ENCODE measurements at places on chromosomes 7 and 10.

- DNase-seq: no peak
Measured at GRCh38 chr10:61896854-61897661, 4.4 kb upstream of the ARID5B start.

DNA sequence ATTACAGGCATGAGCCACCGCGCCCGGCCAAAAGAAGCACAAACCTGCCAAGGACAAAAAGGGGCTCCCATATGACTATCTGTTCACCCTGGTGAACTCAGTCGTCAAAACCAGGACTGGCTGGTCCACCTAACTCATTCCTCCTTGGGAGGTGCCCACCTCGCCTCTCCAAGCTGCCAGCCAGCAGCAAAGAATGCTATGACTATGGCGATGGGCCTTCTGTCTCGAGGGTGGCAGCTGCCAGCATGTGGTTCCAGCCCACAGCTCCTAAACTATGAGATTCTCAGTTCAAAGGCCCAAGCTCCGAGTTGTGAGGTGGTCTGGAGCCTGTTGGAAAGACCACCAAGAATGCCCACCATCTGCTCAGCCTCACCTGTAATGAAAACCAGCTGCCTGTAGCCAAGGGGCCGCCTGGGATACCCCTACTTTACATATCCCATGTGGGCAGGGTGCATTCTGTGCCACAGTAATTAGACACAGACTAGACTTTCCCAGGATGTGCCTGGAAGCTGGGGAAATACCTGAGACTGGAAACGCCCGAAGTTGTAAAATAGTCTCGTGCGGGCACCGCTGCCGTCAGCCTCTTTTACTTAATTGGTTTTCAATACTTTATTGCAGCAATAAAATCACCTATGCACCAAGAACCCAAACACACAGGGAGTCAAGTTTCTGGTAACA lies 71.1 kb downstream of the ZRANB1 start:
- no peak for DNase-seq

GRCh38 chr10:80139265-80139664 lies 6.7 kb downstream of the PLAC9 start:
- DNase-seq: no peak

DNA sequence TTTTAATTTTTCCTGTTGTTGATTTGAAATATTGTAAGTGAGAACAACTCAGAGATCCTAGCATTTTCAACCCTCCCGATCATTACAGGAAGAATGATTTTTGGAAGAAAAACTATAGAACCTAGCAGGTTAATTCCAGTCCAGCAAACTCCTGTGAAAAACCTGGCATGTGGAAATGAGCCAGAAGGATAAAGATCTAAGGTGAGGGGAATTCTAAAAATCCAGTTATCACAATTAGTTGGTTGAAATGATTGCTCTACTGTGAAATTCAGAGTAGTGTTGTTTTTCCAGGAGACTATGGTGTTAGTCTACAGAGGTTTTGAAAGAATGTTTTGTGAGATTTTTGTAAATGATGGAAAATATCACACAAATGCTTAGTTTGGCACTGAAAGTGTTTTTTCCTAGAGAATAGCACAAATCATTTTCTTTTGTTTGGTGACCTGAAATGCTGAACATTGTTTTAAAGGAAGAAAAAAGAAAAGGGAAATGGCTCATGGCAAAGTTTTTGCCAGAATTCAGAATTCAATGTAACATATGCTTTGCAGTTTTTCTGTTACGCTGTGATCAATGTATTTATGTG lies 152.4 kb upstream of the SLC26A5 start:
- no peak for DNase-seq

DNA sequence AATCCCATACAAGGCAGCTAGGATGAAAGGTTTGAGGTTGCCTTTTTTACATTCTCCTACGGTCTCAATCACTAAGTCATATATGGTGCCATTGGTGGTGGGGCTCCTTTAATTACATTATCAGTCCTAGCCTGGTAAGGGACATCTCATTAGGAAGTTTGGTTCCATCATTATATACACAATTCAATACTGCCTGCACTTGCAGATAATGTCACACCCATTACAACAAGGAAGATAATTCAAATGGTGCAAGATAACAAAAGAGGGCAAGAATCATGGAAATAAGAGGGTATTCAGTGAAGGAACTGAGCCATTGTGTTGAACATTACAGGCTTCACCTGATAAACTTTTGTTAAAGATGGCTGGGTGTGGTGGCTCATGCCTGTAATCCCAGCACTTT lies 1.7 kb upstream of the TMEM248 start:
- no peak for DNase-seq

DNA sequence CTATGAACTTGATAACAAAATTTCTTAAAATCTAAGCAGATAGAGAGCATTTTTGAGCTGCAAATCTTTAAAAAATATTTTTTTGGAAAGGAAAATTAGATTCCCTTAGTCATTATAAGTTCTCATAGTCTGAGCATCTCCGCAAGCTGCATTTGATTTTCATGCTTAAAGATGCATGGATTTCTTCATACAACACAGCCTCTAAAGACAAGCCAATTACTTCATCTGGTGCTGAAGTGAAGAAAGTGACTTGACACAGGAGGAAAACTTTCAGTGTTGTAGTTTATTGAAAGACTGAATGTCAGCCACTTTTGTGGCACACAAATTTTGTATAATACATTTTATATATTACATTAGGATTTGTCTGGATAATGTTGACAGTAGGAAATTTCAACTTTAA lies 22.5 kb downstream of the SEMA3D start:
- no peak for DNase-seq

GRCh38 chr7:92830532-92831110 lies 5.8 kb downstream of the CDK6 start:
- no peak for DNase-seq

GRCh38 chr10:96988426-96988825 lies 156.3 kb downstream of the LCOR start:
- DNase-seq: no peak

GRCh38 chr7:133820584-133820983 lies 306.6 kb upstream of the LRGUK start:
- no peak for DNase-seq

DNA sequence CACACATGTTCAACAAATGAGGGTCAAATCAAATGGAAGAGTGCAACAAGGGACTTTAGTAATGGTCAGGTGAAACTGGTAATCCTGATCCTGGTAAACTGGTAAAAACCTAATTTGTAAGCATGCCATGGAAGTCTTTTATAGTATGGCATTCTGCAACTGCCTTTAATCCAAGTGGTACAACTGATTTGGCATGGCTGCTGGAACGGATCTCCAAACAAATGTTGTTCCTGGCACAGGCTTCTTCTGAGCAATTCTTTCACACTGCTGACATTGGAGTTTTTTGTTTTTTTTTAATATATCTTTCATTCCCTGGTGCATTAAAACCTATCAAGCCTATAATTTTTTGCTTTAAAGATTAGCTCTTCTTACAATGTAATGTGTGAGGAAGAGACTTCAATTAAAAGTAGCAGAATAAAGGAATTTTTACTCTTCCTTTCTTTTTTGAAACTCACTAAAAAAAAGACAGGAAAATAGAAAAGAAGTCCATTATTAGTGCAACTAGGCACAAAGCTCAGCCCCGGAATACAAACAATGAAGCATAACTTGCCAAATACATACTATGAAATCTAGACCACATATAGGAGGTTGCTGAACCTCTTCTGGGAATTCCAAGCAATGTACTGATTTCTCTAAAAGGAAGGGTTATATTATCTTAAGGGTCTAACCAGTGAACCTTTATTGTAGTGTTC lies 79.3 kb upstream of the OIT3 start:
- DNase-seq: no peak

- DNase-seq: no peak
Measured at GRCh38 chr7:18499407-18500177, 4.0 kb downstream of the HDAC9 start.

- no peak for DNase-seq
Measured at GRCh38 chr7:2520131-2520760, 672 bp downstream of the LFNG start.

DNA sequence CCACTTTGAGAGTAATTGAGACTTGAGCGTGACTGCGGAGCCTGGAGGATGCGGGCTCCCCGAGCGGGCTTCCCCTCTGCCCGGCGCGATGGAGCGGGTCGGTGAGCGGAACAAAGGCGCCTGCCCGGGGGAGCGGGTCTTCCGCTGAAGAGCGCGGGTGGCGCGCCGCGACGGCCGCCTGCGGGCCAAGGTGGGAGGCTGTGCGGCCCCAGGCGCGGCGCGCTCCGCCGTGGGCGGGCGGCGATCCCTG lies at the start of gene GALNT17:
TSS of gene GALNT17 (plus strand) at position 18 of the 250 bp plus-strand sequence.
- no peak for DNase-seq

GRCh38 chr10:31147210-31147608 lies 115.5 kb upstream of the ZNF438 start:
- DNase-seq: no peak

GRCh38 chr7:68187532-68187931 lies 1190.9 kb downstream of the TYW1 start:
- DNase-seq: no peak

GRCh38 chr10:70534281-70534680 lies 55.7 kb downstream of the PALD1 start:
- no peak for DNase-seq

DNA sequence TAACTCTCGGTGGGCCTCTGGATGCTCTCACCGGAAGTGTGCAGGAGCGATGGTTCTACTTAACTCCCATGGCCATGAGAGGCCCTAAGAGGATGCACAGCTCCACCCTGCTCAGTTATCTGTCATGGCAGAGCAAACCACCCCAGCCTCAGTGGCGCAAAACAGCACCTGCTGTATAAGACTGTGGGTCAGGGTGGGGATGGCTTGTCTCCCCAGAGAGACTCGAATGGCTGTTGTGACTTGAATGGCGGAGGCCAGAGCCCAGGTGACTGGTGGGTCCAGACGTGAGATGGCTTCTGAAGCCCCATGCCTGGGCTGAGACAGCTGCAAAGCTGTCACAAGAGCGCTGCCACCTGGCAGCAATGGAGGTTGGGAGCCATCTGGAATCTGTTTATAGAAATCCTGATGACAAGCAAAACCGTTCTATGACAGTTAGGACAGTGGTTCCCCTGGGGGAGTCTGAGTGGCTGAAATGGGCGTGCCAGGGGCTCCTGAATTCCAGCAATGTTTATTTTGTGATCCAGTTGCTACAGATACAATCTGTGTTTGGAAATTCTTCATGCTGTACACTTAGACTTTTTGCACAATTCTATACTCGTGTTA lies 490.5 kb downstream of the TCERG1L start:
- no peak for DNase-seq

- no peak for DNase-seq
Measured at GRCh38 chr7:94901981-94902380, 5.4 kb upstream of the PPP1R9A start.

- no peak for DNase-seq
Measured at GRCh38 chr10:103653581-103654037, 160.1 kb downstream of the NEURL1 start.

- no peak for DNase-seq
Measured at GRCh38 chr7:112105584-112106530, 100.3 kb downstream of the DOCK4 start.

DNA sequence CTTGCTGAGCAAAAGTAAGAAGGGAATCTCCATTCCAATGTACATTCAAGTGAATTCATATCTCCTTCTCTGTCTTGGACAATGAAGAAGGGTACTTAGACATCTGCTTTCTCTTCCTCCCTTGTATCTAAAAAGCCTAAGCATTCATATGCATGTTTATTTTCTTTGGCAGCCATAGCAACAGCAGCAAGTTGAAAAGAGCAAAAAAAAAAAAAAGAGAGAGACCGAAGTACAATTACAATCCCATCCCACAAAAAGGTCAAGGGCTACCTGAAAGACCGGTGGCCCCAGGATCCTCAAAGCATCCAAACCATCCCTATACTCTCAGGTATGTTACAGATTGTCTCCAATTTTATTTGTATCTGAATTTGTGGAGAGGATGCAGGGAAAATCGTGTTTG lies 4.1 kb downstream of the OR2F1 start:
- no peak for DNase-seq

- no peak for DNase-seq
Measured at GRCh38 chr10:43333653-43334052, 37.8 kb upstream of the FXYD4 start.

- DNase-seq: no peak
Measured at GRCh38 chr10:121838149-121838548, 89.7 kb downstream of the ATE1 start.

GRCh38 chr10:5317547-5318107 lies 47.1 kb upstream of the UCN3 start:
- DNase-seq: no peak

DNA sequence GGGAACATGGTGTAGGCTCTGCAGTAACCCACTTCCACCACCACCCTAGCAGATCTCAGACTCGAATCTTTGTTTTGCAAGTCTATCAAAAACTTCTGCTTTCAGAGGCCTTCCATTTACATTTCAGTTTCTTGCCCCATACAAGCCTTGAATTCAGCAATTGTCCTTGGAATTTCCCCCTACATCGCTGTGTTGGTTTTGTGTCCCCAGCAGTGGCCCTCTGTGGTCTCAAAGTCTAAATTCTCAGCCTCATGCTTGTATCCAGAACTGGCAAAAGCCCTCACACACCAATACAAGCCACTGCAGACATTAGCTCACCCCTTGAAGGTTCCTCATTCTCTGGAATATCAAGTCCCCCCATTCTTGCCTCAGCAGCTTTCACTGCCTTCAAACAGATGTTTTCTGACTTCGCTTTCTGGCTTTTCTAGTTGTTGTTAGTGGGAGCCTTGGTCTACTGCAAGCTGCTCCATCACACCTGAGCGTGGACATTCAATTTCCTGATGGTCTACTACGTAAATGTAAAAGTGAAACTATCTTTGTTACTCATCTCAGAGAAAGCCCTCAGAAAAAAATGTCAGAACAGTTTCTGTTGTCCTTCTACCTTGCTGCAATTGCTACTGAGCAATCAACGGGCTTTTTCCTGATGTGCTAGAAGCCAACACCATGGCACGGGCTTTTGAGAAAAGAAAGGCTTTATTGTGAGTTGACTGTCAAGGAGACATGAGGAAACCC lies 1.8 kb upstream of the NUB1 start:
- no peak for DNase-seq

- DNase-seq: no peak
Measured at GRCh38 chr7:73971322-73971703, 56.7 kb upstream of the ELN start.

DNA sequence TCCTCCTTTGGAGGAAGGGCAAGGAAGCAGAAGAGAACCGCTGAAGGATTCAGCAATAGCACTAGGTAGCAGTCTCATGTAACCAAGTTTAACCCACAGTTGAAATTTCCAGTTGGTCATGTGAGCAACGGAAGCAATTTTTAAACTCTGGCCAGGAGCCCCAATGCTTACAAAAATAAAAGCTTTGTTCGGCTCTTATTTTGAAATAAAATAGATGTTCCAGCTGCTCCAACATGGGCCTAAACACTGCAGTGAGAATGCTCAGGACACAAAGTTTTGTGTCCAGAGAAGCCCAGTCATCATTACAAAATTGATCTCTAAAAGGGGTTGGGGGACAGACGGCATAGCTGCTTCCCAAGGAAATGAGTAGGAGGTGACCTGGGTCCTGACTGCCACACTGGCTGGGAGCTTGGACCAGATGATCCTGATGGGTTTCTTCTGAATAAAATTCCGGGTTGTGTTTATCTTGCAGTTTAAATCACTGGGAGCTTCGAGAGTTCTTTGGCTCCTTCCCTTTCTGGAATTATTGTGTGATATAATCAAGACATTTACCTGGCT lies 452 bp upstream of the TMEM140 start:
- DNase-seq: no peak

- no peak for DNase-seq
Measured at GRCh38 chr7:18474944-18475343, 20.6 kb upstream of the HDAC9 start.
